ENCODE measurements at places on chromosomes 5 and 9. TPM values are rescaled to one million over a fixed set of nuclear protein-coding genes. Genes with fewer than 3 reads are reported as not detected.

GRCh38 chr9:135531096-135531495, 9.9 kb downstream of the LCN1 start:
- H3K4me3 ChIP-seq = no peak overlapping the region
- H3K36me3 ChIP-seq = no peaks in the 10 kb centered on the region
- no peaks in the 10 kb centered on the region for H3K4me1 ChIP-seq
- H3K27me3 ChIP-seq = no peaks in the 10 kb centered on the region
- H3K27ac ChIP-seq = no peak overlapping the region

ABO gene
- total RNA-seq = 17.2 TPM

BARHL1 gene
- total RNA-seq = not detected

CCL28 gene
- total RNA-seq = 0.74 TPM

- DNase-seq = no peak
- H3K4me3 ChIP-seq = no peak overlapping the region
- H3K27me3 ChIP-seq = no peaks in the 10 kb centered on the region
- H3K4me1 ChIP-seq = no peaks in the 10 kb centered on the region
These were observed 90.8 kb downstream of the COL23A1 start for GRCh38 chr5:178499352-178499751.

PCDHGA12 gene
- total RNA-seq = 10.6 TPM
